ENCODE measurements at places on chromosomes 3 and 15. TPM values are rescaled to one million over a fixed set of nuclear protein-coding genes. Genes with fewer than 3 reads are reported as not detected.

GRCh38 chr3:69762768-69763229 lies 23.5 kb downstream of the MITF start:
- no peak for DNase-seq
- H3K4me3 ChIP-seq: no peak overlapping the region
- H3K36me3 ChIP-seq: no peaks in the 10 kb centered on the region

GRCh38 chr3:191894406-191894805 lies 433.4 kb downstream of the PYDC2 start:
- no peaks in the 10 kb centered on the region for H3K4me1 ChIP-seq
- H3K4me3 ChIP-seq: no peak overlapping the region
- no peak overlapping the region for H3K27ac ChIP-seq
- no peaks in the 10 kb centered on the region for H3K36me3 ChIP-seq
- no peak for DNase-seq

TMCC1 gene
- 8.9 TPM for total RNA-seq

- H3K36me3 ChIP-seq: peaks cover 22% of the 10 kb centered on the region
- H3K4me3 ChIP-seq: no peak overlapping the region
- peaks cover 67% of the 10 kb centered on the region for H3K4me1 ChIP-seq
These were observed 16.1 kb upstream of the EBLN2 start for GRCh38 chr3:73045391-73045790.

DNA sequence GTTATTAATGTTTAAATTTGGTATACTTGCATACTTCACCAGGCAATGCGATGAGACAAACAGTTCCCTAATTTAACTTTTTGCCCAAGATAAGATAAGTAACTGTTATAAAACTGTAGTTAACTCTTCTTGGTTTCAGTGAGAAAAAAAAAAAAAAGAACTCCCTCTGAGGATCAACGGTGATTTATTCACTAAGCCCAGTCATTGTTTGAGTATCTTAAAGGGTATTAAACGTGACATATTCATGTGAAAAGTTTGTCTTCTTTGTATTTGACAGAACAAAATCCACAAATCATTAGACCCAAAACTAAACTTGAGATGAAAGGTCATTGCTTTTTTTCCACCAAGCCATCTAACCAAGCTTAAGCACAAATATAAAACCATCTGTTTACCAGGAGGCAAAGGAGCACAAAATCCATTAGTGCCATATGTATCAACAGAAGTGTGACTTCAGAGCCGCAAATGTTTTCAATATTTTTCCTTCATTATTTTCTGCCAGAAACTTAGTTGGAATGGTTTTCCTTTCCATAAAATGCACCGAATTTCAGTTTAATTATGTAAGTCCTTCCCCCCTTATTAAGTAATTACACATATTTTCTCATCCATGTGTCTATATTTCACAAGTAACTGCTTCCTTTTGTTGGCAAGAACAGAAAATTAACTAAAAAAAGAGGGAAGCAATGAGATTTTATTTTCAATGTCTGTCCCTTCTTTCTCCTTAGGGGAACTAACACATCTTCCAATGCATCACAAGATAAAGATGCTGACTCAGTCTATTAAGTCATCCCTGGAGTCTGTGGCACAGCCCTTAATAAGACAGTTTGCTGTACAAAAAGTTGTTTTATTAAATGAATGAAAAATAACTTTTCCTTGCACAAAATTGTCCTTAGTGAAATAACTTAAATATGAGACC lies 92.2 kb upstream of the RAP2B start:
- no peak for DNase-seq
- H3K4me1 ChIP-seq: no peaks in the 10 kb centered on the region
- H3K27me3 ChIP-seq: no peaks in the 10 kb centered on the region

DNA sequence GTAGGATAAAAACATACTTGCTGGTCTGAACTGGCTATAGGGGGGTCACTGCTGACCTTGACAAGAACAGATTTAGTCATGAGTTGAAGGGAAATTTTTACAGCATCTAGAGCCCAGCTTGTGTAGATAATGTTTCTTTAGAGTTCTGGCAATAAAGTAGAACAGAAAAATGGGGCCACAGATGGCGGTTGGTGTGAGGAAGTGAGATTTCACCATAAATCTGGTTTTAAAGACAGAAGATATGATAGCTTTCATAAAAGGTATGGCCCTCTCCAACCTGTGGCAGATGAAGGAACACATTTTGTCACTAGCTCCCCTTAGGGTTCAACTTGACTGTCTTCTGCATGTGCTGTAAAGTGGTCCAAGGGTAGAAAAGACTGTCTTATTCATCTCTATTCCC lies 24.3 kb upstream of the IMPDH2 start:
- H3K36me3 ChIP-seq: peaks cover 31% of the 10 kb centered on the region
- no peak overlapping the region for H3K4me3 ChIP-seq
- no peak overlapping the region for H3K27ac ChIP-seq
- no peak for DNase-seq
- H3K4me1 ChIP-seq: no peaks in the 10 kb centered on the region
- H3K27me3 ChIP-seq: no peaks in the 10 kb centered on the region

ISLR2 gene
- total RNA-seq: not detected

GRCh38 chr3:184203526-184203925 lies 17.5 kb downstream of the ABCF3 start:
- DNase-seq: no peak
- H3K4me3 ChIP-seq: no peak overlapping the region
- no peak overlapping the region for H3K27ac ChIP-seq
- H3K27me3 ChIP-seq: peaks cover 18% of the 10 kb centered on the region
- no peaks in the 10 kb centered on the region for H3K4me1 ChIP-seq
- no peaks in the 10 kb centered on the region for H3K36me3 ChIP-seq

DNA sequence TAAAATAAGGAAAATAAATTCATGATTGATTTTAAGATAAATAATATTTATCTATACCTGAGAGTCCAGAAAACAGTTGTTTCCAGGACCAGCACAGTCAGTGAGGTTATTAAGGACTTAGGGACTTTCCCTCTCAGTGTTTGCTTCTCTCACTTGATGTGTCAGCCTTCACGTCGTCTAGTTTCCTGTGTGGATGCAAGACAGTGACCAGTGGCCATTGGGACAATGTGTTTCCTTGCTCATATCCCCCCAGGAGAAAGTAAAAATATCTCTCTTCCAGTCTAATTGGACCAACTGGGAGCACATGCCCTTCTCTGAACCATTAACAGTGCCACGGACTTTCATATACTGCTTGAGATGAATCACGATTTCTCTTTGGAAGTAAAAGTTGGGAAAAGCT lies 157.8 kb upstream of the CTNNB1 start:
- H3K4me3 ChIP-seq: no peak overlapping the region
- no peak overlapping the region for H3K27ac ChIP-seq
- no peaks in the 10 kb centered on the region for H3K36me3 ChIP-seq
- no peaks in the 10 kb centered on the region for H3K27me3 ChIP-seq
- no peak for DNase-seq

GRCh38 chr15:78264304-78265136 lies at the start of gene DNAJA4:
TSS of gene DNAJA4 (plus strand) at chr15:78264562. CDS start at chr15:78264764, 202 bp downstream.
- H3K4me1 ChIP-seq: peaks cover 34% of the 10 kb centered on the region
- H3K27ac ChIP-seq: peak within 1 kb of the TSS; percentile 79
- peak; percentile 64 for DNase-seq
- H3K36me3 ChIP-seq: no peaks in the 10 kb centered on the region
- peak within 1 kb of the TSS; percentile 73 for H3K4me3 ChIP-seq

DNA sequence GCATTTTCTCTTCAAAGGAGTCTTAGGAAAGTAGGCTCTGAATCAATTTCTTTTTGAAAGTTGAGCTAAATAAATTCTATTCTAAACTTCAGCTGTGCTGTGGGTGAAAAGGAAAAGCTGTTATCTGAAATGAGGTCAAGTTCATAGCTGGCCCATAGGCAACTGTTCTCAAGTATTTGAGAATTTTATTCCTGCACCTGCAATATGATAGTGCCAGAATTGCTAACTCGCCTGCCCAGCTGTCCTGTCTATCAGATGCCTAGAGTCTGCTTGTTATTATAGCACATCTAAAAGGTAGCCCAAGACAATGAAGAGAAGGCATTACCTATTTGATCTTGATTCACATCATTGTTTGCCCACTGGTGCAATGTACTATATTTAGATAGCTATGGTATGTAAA lies 798.7 kb downstream of the DIPK2A start:
- H3K4me1 ChIP-seq: no peaks in the 10 kb centered on the region
- no peaks in the 10 kb centered on the region for H3K36me3 ChIP-seq
- DNase-seq: no peak
- H3K4me3 ChIP-seq: no peak overlapping the region
- H3K27ac ChIP-seq: no peak overlapping the region

GRCh38 chr3:170327040-170327808 lies 30.3 kb upstream of the SKIL start:
- no peaks in the 10 kb centered on the region for H3K27me3 ChIP-seq
- no peak overlapping the region for H3K4me3 ChIP-seq
- no peaks in the 10 kb centered on the region for H3K36me3 ChIP-seq
- peaks cover 23% of the 10 kb centered on the region for H3K4me1 ChIP-seq

DNA sequence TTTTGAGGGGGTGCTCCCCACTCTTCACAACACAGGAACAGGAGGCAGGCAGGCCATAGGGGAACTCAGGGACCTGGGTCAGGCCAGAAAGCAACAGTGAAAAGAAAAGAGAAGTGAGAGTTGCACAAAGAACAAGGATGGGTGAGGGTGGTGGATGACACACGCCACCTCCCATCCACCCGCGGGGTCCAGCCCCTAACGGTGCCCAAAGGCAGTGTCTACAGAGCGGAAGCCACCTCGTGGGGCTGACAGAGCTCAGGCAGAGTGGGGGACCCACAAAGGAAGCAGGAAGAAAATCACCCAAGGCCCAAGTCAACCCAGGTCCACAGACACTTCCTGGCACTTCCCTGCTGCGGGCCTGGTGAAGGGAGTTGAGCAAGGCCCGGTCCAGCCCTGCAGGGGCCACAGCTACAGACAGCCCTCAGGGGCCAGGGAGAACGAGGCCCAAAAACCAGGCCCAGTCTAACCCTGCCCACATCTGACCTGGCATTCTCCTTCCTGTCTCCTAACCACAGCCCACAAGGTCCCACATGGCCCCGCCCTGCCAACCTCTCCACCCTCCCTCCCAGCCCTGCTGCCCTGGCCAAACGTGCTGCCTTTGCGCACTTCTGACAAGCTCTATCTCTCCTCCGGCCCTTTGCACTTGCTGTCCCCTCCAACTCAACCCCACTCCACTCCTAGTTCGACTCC lies 5.9 kb downstream of the NUP210 start:
- peaks cover 1% of the 10 kb centered on the region for H3K27me3 ChIP-seq
- H3K4me1 ChIP-seq: peaks cover 10% of the 10 kb centered on the region
- no peak overlapping the region for H3K4me3 ChIP-seq
- H3K27ac ChIP-seq: no peak overlapping the region
- no peaks in the 10 kb centered on the region for H3K36me3 ChIP-seq

DNA sequence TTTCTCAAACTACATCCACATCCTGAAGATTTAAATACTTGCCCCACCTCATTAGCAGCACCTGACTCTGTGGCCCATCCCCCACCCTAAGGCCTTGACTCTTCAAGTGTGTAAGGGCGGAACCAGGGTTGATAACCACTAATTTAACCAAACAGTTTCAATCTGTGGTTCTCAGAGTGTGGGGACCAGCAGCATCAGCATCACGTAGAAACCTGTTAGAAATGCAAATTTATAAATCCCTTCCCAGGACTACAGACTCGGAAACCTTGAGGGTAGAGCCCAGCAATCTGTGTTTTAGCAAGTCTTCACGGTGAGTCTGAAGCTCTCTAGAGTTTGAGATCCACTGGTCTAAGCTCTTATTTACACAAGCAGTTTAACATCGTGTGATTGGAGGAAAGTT lies 12.4 kb downstream of the GNB4 start:
- H3K27ac ChIP-seq: no peak overlapping the region
- H3K4me3 ChIP-seq: no peak overlapping the region
- no peak for DNase-seq
- peaks cover 34% of the 10 kb centered on the region for H3K4me1 ChIP-seq

GRCh38 chr3:11240496-11240895 lies 31.7 kb upstream of the ATG7 start:
- no peaks in the 10 kb centered on the region for H3K36me3 ChIP-seq
- no peak overlapping the region for H3K4me3 ChIP-seq
- H3K4me1 ChIP-seq: no peaks in the 10 kb centered on the region
- no peak overlapping the region for H3K27ac ChIP-seq
- DNase-seq: no peak

DNA sequence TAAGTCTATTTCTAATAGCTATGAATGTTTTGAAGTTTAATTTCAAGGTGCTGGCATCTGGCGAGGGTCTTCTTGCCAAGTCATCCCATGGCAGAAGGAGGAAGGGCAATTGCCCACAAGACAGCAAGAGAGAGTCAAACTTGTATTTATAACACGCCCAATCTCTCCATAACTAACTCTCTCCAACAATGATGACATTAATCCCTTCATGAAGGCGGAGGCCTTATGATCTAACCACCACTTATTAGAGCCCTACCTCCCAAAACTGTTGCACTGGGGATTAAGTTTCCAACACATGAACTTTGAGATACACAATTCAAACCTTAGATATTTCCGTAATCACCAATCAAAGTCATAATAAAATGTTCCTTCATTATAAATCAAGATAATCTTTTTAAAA lies 406.9 kb downstream of the CNTN6 start:
- no peak for DNase-seq
- H3K4me1 ChIP-seq: no peaks in the 10 kb centered on the region
- H3K4me3 ChIP-seq: no peak overlapping the region
- H3K27me3 ChIP-seq: no peaks in the 10 kb centered on the region
- no peak overlapping the region for H3K27ac ChIP-seq
- no peaks in the 10 kb centered on the region for H3K36me3 ChIP-seq

- H3K4me1 ChIP-seq: peaks cover 56% of the 10 kb centered on the region
- H3K27ac ChIP-seq: peak overlapping the region; percentile 99
- DNase-seq: peak; percentile 81
- no peaks in the 10 kb centered on the region for H3K27me3 ChIP-seq
- H3K4me3 ChIP-seq: peak overlapping the region; percentile 86
These were observed 880 bp downstream of the PPP4R2 start for GRCh38 chr3:72997421-72997961.

DNA sequence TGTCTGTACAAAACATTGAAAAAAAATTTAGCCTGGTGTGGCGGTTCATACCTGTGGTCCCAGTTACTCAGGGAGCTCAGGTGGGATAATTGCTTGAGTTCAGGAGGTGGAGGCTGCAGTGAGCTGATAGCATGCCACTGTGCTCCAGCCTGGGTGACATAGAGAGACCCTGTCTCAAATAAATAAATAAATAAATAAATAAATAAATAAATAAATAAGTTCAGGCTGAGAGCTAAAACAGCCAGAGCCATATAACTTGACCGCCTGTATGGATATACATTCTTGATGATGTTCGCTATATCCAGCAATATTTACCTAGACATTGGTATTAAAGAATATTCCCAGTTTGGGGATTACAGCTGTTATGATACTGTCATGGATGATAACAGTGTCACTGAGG lies 146.9 kb downstream of the KCNH8 start:
- H3K27me3 ChIP-seq: no peaks in the 10 kb centered on the region
- no peak overlapping the region for H3K27ac ChIP-seq

SEMA3F gene
- total RNA-seq: 33.0 TPM

TF gene
- 10.1 TPM for total RNA-seq

C3orf80 gene
- total RNA-seq: not detected

AMOTL2 gene
- 782 TPM for total RNA-seq

DNA sequence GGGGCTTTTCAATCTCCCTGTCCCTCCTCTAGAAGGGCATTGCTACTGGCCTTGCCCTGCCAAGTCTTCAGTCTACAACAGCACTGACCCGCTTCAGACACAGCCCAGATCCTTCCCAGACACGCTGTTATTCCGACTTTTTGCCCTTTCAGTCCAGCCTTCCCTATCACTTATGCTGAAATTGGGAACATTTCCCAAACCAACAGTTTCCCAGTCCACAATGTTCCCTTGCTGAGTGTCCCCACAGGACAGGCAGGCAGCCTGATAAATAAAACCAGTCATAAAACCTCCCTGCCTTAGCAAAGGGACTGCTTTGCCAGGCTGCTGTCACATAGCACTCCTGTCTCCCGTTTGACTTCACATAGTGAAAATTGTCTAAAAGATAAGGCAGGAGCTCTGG lies 43.5 kb downstream of the GOLGA6L2 start:
- no peaks in the 10 kb centered on the region for H3K36me3 ChIP-seq
- no peak for DNase-seq
- H3K27ac ChIP-seq: no peak overlapping the region
- H3K4me1 ChIP-seq: no peaks in the 10 kb centered on the region
